Activated CD4-positive, CD25-positive, alpha-beta regulatory T cell treated with anti-CD3 and anti-CD28 coated beads, Interleukin-2, amount 50 U/mL, for 24 hours (primary cell): ENCODE measurements at places on chromosomes 4 and X.

- no peak for ATAC-seq
These were observed 902 bp upstream of the LARP1B start for GRCh38 chr4:128060121-128060698.

DNA sequence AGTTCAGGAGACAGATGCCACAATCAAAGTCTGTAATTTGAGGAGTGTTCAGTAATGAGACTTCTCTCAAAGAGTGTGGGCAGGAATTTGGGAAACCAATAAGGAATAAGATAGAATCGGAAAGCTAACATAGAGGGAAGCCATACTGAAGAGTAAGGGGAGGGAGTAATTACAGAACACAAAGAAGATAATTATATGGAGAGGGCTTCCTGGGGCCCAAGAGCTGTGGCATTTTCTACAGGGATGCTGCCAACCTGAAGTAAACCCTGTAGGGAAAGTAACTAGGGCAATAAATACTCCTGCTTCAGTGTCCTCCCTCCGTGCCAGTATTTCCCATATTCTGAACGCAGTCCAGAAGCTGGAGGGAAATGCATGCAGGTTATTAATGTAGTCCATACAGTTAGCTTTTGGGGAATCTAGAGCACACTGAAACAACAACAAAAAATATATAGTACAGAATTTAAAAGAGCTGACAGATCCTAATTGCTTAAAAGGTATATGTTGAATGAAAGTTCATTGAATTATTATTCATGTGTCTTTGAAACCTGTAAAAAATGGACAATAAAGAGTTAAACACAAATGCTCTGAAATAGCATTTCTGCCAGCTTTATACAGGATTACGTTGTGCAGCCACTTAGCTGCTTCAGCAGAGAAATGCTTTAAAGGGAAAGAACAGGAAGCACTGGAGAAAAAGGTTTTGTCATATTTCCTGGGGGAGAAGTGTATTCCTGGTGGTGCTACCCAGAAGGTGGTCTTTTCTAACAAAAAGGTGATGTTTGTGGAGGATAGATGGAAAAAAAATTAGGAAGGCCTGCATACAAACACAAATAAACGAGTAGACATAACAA, 48.0 kb downstream of the CXXC4 start:
- no peak for ATAC-seq

GRCh38 chr4:3768842-3769641, 2.9 kb downstream of the ADRA2C start:
- ATAC-seq, result no peak

DNA sequence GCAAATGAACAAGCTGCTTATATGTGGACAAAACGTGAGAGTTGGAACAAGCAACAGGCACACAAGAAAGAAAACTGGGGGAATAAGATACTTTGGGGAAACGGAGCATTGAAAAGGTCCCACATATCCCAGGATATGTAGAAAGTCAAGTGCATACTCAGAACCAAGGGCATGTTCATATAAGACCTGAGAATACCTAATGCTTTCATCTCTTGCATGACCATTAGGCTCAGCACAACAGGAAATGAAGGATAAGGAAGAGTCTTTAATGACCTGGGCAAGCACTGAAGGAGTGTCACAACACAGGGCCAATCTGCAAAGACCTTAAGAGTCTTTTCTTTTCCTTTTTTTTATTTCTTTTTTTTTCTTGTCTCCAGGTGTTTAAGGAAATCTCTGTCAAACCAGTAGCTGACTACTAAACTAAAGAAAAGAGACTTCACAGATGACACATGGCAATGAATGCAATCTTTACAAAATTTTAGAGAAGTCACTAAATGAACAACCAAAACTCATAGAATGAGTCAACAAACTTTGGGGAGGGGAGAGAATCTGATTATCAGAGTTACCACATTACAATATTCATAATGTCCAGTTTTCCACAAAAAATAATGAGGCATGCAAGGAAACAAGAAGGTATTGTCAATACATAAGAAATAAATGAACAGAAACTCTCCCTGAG, 67.9 kb upstream of the STK26 start:
- ATAC-seq, result no peak

DNA sequence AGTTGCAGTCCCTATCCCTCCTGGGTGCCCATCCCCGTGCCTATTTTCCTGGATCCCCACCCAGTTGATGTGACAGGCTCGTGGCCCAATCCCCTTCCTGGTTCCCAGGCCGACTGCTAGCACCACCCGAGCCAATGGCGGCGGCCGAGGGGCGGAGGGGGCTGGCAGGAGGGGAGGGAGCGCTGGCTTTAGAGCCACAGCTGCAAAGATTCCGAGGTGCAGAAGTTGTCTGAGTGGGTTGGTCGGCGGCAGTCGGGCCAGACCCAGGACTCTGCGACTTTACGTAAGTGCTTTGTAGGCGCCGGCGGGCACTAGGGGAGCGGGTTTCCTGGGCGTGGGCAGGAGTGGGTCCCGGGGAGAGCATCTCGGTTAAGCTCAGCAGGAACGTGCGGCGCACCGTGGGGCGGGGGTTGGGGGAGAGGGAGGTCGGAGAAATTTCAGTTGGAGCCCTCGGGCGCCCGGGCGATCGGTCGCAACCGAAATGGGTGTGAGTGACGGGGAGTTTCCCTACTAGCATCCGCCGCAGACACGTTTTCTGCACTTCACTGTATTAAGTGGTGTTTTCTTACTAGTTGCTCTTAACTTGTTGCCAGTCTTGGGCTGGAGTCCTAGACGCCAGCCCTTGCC, at the start of gene PLS3:
Gene PLS3, plus strand, starts transcription at position 197 of the 627 bp plus-strand sequence. CDS start 49,077 bp downstream, outside the sequence.
- ATAC-seq, result no peak
